ENCODE measurements at places on chromosomes 11 and 22. TPM values are rescaled to one million over a fixed set of nuclear protein-coding genes. Genes with fewer than 3 reads are reported as not detected.

PLAAT3 gene
- total RNA-seq, result 12.2 TPM

CSF2RB gene
- total RNA-seq, result not detected

SCO2 gene
- total RNA-seq, result 1.4 TPM

IGSF22 gene
- total RNA-seq, result not detected

TCN2 gene
- total RNA-seq, result 32.6 TPM

TXNRD2 gene
- 21.9 TPM for total RNA-seq

PRODH gene
- not detected for total RNA-seq

SHANK2 gene
- 0.58 TPM for total RNA-seq

HOATZ gene
- total RNA-seq, result not detected

GAB4 gene
- not detected for total RNA-seq

JAM3 gene
- total RNA-seq, result 49.9 TPM

MYBPC3 gene
- not detected for total RNA-seq

RAPSN gene
- not detected for total RNA-seq

POU2AF3 gene
- not detected for total RNA-seq

INSC gene
- 20.8 TPM for total RNA-seq

KLHDC7B gene
- not detected for total RNA-seq
